ENCODE measurements at places on chromosomes 7 and 10.
A peak's percentile ranks its signal among the peaks of the same experiment; 100 is the strongest.

- no peak for ATAC-seq
Measured at GRCh38 chr10:62224606-62225005, 44.0 kb downstream of the RTKN2 start.

DNA sequence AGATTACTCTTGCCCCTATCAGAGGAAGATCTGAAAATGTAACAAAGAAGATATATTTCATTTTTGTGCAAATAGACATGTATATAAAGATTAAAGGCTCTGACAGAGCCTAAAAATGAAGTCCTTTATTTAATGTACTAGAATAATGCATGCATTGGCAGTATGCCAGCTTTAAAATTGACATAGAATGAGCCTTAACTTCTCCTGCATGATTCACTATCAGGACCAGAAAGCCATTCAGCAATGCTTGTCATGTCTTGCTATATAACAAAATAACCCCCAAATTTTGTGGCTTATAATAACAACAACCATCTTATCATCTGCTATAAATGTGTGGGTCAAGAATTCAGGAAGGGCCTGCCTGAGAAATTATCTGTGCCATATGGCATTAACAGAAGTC, 411.9 kb downstream of the GRM8 start:
- ATAC-seq = no peak

DNA sequence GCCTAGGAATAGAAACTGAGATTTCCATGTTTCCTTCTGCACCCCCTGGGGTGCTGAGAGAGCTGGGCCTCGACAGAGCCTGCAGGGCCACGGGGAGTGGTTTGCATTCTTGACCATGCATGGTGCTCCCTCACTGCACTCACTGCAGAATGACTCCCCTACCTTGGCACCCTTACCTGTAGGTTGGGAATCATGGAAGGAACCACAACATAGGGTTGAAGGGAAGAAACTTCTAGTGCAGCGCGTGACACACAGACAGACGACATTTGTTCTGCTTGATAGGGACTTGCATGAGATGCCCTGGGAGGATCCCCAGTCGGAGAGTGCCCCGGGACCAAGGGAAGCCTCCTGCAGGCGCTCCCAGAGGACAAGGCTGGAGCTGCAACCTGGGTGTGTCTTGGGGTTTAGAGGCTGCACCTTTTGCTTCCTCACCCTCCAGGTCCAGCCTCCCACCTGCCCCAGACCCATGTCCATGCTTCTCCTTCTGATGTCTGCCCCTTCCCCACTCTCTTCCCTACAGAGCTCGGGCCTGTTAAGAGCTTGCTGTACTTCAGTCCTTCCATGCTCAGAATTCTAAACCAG, 245.2 kb downstream of the ABCA13 start:
- no peak for ATAC-seq

DNA sequence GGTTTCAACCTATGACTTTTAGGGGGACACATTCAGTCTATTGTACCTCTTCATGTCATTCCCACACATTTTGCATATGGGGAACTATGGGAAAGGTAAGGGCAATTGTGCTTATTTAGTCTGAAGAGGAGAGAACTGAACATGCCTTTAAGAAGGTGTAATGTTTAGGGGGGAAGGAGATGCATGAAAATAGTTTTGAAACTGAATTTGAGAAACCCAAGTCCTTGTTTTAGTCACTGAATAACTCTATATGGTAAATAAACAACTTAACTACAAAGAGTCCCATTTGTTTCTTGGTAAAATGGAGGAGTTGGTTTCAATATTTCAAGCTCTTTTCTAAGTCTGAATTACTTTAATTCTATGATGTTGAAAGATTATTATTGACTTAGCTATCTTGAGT, 166.1 kb downstream of the DNAJB9 start:
- ATAC-seq = no peak

GRCh38 chr10:129193148-129193547, 273.9 kb upstream of the MGMT start:
- ATAC-seq = peak; percentile 74

Data from motor neuron (in vitro differentiated cells).